Neural crest cell (in vitro differentiated cells): ENCODE measurements at places on chromosomes 7 and 10. TPM values are rescaled to one million over a fixed set of nuclear protein-coding genes. Genes with fewer than 3 reads are reported as not detected.

The OR9A2 gene
- not detected in 2 replicates for total RNA-seq

The HSPA12A gene
- 7.4 and 7.6 TPM in 2 replicates for total RNA-seq

The RELN gene
- 0.02 and 0.07 TPM in 2 replicates for total RNA-seq

The PHYH gene
- 14.9 and 15.1 TPM in 2 replicates for total RNA-seq

The PRRT4 gene
- 3.1 and 3.3 TPM in 2 replicates for total RNA-seq

The TRIM50 gene
- not detected in 2 replicates for total RNA-seq

The PDE1C gene
- total RNA-seq = 0.26 and 1.1 TPM in 2 replicates

The SPDYE11 gene
- not detected in 2 replicates for total RNA-seq

The PRSS37 gene
- not detected in 2 replicates for total RNA-seq

The OR2A7 gene
- 0.33 and 0.41 TPM in 2 replicates for total RNA-seq

The ZNF33A gene
- 27.8 and 28.6 TPM in 2 replicates for total RNA-seq

The IFIT1B gene
- total RNA-seq = not detected in 2 replicates

The PCDH15 gene
- 17.4 and 21.7 TPM in 2 replicates for total RNA-seq

The APBB1IP gene
- total RNA-seq = not detected in 2 replicates

The SLC18A2 gene
- total RNA-seq = 0.05 and 0.07 TPM in 2 replicates

The INPP5A gene
- 34.8 and 35.4 TPM in 2 replicates for total RNA-seq

The SYT15B gene
- total RNA-seq = 0.12 and 0.16 TPM in 2 replicates

The LMOD2 gene
- total RNA-seq = not detected in 2 replicates

The PLXNA4 gene
- 21.7 and 22.9 TPM in 2 replicates for total RNA-seq

The EIF3B gene
- 218 and 224 TPM in 2 replicates for total RNA-seq

The BUB3 gene
- 171 and 182 TPM in 2 replicates for total RNA-seq

The LIPN gene
- not detected in 2 replicates for total RNA-seq

The FLNC gene
- total RNA-seq = 5.3 and 5.6 TPM in 2 replicates

The C10orf105 gene
- total RNA-seq = 0.12 and 0.20 TPM in 2 replicates

The VSTM4 gene
- 2.2 and 2.3 TPM in 2 replicates for total RNA-seq
